OCI-M1 (cell line): ENCODE measurements at places on chromosomes 7 and 10.

DNA sequence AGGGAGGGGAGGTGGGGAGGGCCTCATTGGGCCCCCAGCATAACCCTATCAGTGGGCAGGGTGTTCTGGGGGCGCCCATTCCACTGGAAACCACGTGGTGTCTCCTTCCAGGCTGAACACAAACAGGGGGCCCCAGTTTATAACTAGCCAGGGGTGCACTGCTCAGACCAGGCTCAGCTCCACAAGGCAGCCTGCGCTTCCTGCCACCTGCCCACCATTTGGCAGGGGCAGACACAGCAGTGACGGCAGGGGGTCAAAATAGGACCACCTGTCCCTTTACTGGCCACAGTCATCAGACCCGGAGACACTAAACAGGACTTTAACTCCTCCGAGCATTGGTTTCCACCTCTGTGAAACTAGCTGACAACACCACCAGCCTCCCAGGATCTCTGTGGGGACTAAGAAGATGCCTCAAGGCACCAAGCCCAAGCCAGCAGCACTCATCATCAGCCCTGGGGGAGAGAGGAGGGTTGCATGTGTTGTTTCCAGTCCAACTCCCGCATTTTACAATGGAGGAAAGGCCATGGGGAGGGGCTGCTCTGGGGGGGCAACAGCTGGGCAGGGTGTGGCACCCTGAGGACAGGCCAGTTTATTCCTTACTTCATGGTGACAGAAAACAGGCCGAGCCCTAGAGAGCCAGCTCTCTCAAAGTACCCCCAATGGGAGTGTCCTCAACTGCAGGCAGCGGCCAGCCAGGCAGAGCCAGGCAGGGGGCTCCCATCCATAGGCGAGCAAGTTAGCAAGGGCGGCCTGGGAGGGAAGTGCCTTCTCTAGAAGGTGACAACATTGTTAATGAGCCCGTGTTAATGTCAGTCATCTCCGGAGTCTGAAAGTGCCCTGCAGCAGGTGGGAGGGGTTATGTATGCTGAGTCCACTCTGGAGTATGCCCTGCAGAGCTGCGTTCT, 127.6 kb downstream of the TNS3 start:
- no peak for DNase-seq

- no peak for DNase-seq
These were observed 19.2 kb downstream of the SEMA3D start for GRCh38 chr7:85167636-85168035.

- DNase-seq, result no peak
These were observed 204.9 kb downstream of the DOCK4 start for GRCh38 chr7:112001091-112001826.

- peak; percentile 9 for DNase-seq
These were observed 287.6 kb downstream of the TWIST1 start for GRCh38 chr7:18829858-18830285.
